ENCODE measurements at places on chromosomes 11 and 22.

DNA sequence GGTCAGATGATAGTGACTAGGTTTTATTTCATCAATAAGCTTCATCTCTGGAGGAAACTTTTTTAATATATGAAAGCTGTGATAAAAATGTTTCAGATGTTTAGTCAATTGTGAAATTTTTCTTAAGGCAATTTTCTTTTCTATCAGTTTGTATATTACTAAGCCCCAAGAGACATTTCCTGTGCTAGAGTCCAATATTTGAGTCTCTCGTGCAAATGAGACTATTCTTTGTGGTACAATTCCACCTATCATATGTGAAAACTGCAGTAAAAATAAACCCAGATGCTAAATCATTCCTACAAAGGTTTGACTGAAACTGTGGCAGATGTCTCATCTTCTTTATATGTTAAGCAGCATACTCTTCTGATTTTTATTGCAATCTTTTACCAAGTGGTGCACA is 28.0 kb downstream of the CTR9 start:
- DNase-seq: no peak

GRCh38 chr11:129721685-129722084 is 94.0 kb upstream of the TMEM45B start:
- no peak for DNase-seq

DNA sequence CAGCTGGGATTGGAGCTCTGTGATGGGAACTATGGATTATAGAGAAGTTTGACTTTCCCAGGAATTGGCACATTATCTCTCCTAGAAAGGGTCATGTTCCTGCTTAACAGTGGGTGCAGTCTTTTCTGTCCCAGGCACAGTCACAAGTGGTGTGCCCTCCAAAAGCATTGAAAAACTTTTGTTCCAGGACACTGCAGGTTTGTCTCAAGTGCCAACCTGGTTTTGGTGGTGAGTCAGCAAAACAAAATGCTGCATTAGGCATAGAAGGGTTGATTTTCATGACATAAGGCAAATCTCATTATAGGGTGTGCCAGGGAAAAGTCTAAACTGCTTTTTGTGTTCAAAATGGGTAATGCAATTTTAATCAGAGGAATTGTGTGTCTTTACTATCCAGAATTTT is 4.9 kb downstream of the HTATIP2 start:
- DNase-seq: no peak

- DNase-seq: peak; percentile 63
Observed at GRCh38 chr11:17760102-17761029, 25.8 kb downstream of the KCNC1 start.

GRCh38 chr11:118304568-118305248 is at the start of gene CD3E:
TSS of gene CD3E (plus strand) at chr11:118304730. CDS start at chr11:118304953, 223 bp downstream.
- no peak for DNase-seq

DNA sequence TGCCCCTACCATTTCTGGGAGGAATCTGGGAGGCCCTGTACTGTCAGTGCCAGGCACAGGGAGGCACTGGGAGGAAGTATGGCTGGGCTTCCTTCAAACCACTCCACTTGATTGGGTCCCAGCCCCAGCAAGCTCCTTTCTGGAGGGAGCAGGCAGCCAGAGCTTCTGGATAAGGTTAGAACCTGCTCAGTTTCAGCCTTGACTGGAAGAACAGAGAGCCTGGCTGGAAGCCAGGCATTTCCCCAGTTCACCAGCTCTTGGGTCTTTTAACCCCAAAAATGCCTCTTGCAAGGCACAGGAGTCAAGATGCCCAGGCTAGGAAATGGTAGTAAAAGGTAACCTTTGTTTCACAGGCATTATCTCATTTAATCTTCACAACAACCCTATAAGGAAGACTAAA is 9.0 kb upstream of the KCTD14 start:
- DNase-seq: no peak

DNA sequence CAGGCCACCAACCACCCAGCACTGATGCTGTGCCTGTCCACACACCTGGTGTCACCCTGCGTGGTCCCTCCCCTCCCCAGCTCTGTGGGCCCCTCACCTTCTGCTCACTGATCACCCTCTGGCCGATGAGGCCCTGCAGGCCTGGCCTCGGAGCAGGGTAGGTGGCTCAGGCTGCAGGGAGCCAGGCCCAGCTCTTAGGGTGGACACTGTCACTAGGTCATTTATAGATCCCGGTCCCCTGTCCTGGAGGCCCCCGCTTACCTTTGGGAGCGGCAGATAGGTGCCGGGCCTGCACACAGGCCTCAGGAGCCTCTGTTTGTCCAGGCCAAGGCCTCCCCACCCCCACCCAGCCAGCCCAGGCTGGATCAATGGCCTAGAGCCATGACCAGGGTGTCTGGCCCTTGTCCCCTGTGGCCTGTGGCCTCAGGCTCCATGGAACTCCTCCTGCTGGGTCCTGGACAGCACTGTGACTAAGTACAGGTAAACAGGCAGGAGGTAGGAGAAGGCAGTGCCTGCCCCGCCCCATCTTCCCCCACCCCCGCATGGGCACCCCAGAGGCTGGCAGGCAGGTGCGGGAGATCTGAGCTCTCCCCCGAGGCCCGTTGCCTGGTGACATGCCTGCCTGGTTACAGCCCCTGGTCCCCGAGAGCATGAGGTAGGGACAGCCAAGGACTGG is at the start of gene TMPRSS6:
Gene TMPRSS6, minus strand, starts transcription at position 472 of the 676 bp plus-strand sequence. CDS start 6,296 bp downstream, outside the sequence.
- DNase-seq: no peak

- no peak for DNase-seq
Observed at GRCh38 chr11:99343117-99343516, 322.4 kb downstream of the CNTN5 start.

DNA sequence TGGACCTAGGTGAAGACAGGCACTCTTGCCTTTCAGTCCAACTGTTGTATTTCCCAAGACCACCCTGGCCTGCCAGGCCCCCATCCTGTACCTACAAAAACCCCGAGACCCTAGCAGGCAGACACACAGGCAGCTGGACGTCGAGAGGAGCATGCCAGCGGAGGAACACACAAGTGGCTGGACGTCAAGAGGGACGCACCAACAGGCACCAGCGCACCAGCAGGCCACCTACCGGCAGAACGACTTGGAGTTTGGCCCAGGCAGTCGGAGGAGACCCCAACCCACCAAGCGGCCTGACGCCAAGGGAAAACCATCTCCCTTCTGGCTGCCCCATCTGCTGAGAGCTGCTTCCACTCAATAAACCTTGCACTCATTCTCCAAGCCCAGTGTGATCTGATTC is 1883.4 kb upstream of the RAG2 start:
- no peak for DNase-seq

DNA sequence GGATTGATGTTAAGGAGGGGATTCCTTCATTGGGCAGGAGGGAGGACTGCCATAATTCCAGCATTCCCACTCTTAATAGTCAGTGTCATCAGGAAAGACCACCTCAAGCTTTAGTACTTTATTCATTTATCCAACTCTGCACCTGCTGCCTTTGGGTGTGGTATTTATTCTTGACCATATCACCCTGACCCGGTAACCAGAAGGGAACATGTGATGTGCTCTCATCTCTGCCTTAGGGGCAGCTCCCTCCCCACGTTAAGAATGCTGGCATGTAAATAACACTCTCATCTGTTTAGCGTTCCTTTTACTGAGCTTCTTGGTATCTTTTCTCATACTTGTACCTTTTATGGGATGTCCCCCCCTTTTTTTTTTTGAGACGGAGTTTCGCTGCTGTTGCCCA is 7.7 kb downstream of the CAT start:
- DNase-seq: no peak

DNA sequence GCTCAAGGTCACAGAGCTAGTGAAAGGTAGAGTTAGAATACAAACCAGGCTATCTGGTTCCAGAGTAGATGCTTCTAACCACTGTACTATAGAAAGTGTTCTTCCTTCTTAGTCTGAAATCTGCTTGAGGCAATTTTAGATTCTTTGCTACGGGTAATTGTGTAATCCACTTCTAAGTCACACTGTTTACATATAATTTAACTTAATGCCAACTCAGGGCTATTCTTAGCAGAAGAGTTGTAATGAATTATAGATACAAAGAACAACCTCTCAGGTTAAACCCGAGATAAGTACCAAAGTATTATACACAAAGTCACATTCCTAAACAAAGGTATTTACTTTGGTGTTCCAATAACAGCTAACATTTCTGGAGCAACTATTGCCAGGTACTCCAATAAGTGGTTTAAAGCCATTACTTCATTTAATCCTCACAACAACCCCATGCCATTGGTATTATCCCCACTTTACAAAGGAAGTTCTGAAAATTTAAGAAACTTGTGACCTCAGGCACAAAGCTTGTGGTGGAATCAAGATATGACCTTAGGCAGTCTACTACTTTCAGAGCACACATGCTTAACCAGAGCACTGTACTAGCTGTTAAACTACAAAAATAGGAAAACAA is 31.1 kb upstream of the DDI1 start:
- no peak for DNase-seq

- peak; percentile 84 for DNase-seq
Observed at GRCh38 chr11:65416341-65416824, 6.2 kb upstream of the NEAT1 start.

GRCh38 chr11:64088162-64089026 is 52.7 kb downstream of the FLRT1 start:
- DNase-seq: no peak

- DNase-seq: no peak
Observed at GRCh38 chr11:96197103-96197502, 145.9 kb downstream of the MAML2 start.

GRCh38 chr11:121645001-121645400 is 192.2 kb upstream of the SORL1-AS1 start:
- DNase-seq: no peak

DNA sequence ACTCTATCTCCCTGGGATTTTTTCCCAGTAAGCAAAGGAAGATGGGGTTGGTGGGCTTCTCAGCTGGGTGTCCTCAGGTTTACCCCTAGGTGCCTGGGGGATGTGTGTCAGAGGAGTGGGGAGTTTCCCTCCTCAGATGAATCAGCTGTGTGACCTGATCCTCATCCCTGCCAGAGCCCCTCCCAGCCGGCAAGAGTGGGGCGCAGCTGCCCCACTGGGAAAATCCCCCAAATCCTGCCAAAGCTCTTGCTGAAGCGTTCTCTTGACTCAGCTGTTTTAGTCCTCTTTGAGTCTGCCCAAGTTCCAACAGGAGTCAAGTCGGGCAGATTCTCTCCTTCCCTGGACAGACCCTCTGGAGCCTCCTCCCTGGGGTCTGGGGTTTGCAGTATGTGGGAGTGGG is 6.0 kb downstream of the C11orf68 start:
- DNase-seq: no peak

DNA sequence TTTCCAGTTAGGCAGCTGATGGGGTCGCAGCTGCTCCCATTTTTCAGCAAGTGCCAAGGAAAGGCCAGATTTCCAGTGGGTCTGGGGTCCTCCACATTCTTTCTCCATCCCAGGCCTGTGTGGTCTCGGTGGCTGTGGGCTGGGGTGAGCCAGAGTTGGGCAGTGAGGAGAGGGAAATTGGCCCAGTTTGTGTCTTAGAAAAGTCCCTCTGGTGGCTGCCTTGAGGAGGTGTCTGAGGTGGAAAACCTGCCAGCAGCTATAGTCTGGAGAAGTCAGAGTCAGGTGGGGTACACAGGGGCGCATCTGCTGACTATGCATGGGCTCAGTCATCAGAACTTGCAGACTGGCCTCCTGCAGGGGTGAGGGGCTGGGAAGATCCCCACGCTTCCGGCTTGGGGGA is 30.5 kb downstream of the MRGPRD start:
- DNase-seq: peak; percentile 44

DNA sequence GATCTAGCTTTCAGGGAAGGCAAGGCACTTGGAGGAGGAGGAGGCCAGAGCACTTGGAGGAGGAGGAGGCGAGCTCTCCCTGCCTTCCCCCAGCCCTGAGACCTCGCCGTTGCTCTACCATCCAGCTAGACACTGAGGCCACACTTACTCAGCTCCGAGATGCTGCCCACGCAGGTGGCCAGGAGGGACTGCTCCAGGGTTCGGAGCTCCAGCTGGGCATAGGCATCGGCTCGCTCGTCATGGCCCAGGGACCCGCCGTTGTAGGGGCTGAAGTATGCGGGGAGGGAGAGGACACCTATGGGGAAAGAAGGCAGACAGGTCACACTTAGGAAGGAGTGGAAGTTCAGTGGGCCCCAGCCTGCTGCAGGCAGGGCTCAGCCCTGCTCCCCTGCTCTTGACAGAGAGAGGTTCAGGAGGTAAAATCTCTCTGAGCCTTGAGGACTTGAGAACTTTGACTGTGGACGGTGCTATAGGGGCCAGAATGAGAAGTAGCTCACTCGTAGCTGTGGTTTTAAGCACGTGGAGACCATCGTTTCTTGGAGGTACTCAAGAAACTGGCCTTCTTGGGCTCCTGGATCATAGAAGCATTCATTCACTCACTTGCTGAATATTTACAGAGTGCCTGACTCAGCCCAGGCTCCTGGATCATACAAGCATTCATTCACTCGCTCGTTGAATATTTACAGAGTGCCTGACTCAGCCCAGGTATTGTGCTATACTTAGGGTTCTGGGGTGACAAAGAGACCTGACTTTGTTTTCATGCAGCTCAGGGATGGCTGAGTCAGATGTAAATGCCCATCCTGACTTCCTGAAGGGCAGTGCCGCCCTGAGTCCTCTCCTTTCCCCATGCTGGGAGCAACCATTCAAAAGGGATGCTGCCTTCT is 99.2 kb downstream of the NAT10 start:
- no peak for DNase-seq

GRCh38 chr11:76574406-76574805 is 96.1 kb downstream of the LRRC32 start:
- DNase-seq: no peak

DNA sequence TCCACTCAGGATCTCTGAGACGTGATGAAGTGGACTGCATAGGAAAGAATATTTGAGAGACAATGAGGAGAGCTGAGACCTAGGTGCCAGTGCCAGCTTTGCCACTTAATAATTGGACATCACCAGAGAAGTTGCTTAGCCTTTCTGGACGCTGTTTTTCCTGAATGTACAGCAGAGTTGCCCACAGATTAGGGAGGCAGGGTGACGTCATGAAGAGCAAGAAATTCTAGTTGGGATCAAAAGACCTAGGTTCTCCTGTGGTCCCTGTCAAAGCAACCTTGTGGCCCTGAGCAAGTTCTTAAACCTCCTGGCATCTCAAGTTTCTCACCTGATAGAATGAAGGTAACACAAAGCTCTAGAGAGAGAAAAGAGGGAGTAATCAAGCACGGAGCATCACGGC is 174.6 kb upstream of the TENM4 start:
- DNase-seq: no peak

DNA sequence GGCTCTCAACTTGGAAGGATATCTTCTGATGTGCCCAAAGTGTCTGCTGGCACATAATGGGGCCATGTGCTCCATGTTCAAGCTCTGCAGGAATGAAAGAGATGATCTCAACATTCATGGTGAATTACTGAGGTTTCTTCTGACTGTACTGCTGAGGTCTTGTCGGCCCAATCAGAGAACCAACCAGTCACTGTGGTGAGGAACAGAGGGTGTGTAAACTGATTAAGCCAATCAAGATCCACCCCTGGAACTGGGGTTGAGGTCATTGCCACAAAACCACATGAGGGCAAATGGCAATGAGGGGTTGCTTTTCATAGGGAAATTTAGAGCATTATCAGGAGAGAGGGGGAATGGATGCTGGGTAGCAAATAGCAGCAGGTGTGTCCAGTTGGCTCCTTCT is 152.3 kb upstream of the RAG2 start:
- DNase-seq: no peak
